B cell (primary cell): ENCODE measurements at places on chromosomes 2 and 18.

- H3K4me3 ChIP-seq, result no peak overlapping the region
- H3K36me3 ChIP-seq, result no peaks in the 10 kb centered on the region
Observed at GRCh38 chr2:174051741-174052583, 86.8 kb upstream of the SP3 start.

DNA sequence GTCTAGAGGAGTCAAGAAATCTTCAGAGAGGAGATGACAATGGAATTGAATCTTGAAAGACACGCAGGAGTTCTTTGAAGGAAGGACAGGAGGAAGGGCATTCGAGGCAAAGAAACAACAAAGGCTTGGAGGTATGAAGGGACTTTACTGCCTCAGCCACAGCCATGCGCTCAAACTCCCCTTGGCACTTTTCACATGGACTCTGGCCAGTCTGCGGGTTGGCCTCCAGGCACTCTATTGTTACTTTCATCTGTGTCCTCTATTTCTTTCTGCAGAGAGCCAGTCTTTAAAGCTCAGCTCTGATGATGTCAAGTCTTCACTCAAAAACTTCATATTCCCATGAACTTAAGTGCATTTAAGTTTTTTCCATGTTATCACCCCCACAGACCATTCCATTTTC is 95.4 kb downstream of the ZAP70 start:
- DNase-seq, result no peak
- H3K27me3 ChIP-seq, result no peaks in the 10 kb centered on the region
- no peak overlapping the region for H3K27ac ChIP-seq
- H3K4me1 ChIP-seq, result peaks cover 7% of the 10 kb centered on the region
- H3K4me3 ChIP-seq, result no peak overlapping the region
- H3K36me3 ChIP-seq, result peaks cover 75% of the 10 kb centered on the region

GRCh38 chr18:49591271-49591670 is 29.4 kb downstream of the LIPG start:
- H3K4me1 ChIP-seq, result no peaks in the 10 kb centered on the region
- no peak for DNase-seq
- peaks cover 6% of the 10 kb centered on the region for H3K27me3 ChIP-seq
- no peak overlapping the region for H3K27ac ChIP-seq
- H3K4me3 ChIP-seq, result no peak overlapping the region
- H3K36me3 ChIP-seq, result no peaks in the 10 kb centered on the region

- DNase-seq, result no peak
- H3K27ac ChIP-seq, result no peak overlapping the region
- peaks cover 34% of the 10 kb centered on the region for H3K4me1 ChIP-seq
- H3K4me3 ChIP-seq, result no peak overlapping the region
- no peaks in the 10 kb centered on the region for H3K27me3 ChIP-seq
- no peaks in the 10 kb centered on the region for H3K36me3 ChIP-seq
Observed at GRCh38 chr2:55029098-55029497, 21.2 kb downstream of the RTN4 start.

DNA sequence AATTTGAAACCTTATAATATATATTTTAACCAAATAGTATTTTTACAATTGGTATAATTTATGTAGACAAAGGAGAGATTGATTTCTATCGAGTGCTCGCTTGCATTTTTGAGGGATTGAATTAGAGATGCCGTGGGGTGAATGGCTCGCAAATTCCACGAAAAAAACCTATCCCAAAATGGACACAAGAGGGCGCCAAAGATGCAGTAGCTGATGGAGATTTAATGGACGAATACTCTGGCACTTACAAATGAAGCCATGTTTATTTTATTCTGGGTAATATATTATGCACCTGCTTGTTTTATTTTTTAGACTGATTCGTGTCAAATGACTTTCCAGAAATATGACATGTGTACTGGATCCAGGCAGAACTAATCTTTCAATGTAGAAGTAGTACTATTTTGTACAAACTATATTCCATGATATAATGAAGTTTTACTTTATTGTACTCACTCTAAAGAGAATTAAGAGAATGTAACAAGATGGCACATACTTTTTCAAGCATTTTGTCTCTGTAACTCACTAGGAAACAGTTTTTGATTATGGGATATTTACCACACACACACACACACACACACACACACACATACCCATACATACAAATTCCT is 505.4 kb downstream of the PLCL1 start:
- H3K27me3 ChIP-seq, result no peaks in the 10 kb centered on the region
- H3K4me1 ChIP-seq, result no peaks in the 10 kb centered on the region
- no peaks in the 10 kb centered on the region for H3K36me3 ChIP-seq
- no peak overlapping the region for H3K27ac ChIP-seq
- H3K4me3 ChIP-seq, result no peak overlapping the region

- no peaks in the 10 kb centered on the region for H3K36me3 ChIP-seq
- H3K27me3 ChIP-seq, result no peaks in the 10 kb centered on the region
- H3K4me1 ChIP-seq, result no peaks in the 10 kb centered on the region
- H3K27ac ChIP-seq, result no peak overlapping the region
- no peak overlapping the region for H3K4me3 ChIP-seq
- no peak for DNase-seq
Observed at GRCh38 chr18:12640881-12641200, 17.1 kb downstream of the SPIRE1 start.

DNA sequence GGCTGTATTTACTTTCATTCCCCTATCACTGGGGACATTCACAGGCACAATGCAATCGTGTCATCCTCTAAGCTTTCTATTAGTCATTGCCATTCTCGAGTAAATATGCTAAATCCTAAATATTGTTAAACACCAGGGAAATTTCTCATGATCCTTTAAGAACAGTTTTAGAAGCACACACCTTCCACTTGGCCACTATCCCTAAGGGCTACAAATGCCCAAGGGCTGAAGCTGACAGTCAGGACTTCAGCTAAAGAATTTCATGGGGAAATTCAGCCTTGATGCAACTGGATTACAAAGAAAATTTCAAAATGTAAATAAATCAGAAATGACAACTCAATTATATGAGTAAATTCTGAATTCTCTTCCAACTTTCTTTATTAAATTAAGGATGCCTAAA is 163.1 kb upstream of the PID1 start:
- H3K4me3 ChIP-seq, result no peak overlapping the region
- H3K27me3 ChIP-seq, result no peaks in the 10 kb centered on the region
- no peak overlapping the region for H3K27ac ChIP-seq
- no peaks in the 10 kb centered on the region for H3K36me3 ChIP-seq
- H3K4me1 ChIP-seq, result no peaks in the 10 kb centered on the region
- no peak for DNase-seq

DNA sequence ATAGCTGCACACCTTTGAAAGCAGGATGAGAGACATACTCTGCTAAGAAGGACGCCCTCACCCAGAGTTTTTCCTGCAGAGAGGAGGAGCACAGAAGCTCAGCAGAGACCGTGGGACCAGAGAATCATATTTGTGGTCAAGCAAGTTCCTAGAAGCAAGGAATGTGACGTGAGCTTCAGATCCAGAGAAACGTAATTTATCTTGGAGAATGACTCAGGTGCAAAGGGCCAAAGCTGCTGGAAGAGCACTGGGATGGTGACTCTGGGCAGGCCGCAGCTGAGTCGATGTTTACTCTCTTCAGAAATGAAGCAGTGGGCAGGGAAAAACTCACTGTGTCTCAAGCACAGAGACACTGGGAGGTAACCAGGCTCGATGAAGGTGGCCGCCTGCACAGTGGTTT is 50.1 kb upstream of the IGFBP2 start:
- no peaks in the 10 kb centered on the region for H3K27me3 ChIP-seq
- DNase-seq, result no peak
- no peak overlapping the region for H3K4me3 ChIP-seq
- no peak overlapping the region for H3K27ac ChIP-seq
- H3K4me1 ChIP-seq, result no peaks in the 10 kb centered on the region

GRCh38 chr2:241584436-241584835 is 25.9 kb downstream of the BOK start:
- no peak overlapping the region for H3K27ac ChIP-seq
- no peaks in the 10 kb centered on the region for H3K27me3 ChIP-seq
- H3K4me1 ChIP-seq, result no peaks in the 10 kb centered on the region

DNA sequence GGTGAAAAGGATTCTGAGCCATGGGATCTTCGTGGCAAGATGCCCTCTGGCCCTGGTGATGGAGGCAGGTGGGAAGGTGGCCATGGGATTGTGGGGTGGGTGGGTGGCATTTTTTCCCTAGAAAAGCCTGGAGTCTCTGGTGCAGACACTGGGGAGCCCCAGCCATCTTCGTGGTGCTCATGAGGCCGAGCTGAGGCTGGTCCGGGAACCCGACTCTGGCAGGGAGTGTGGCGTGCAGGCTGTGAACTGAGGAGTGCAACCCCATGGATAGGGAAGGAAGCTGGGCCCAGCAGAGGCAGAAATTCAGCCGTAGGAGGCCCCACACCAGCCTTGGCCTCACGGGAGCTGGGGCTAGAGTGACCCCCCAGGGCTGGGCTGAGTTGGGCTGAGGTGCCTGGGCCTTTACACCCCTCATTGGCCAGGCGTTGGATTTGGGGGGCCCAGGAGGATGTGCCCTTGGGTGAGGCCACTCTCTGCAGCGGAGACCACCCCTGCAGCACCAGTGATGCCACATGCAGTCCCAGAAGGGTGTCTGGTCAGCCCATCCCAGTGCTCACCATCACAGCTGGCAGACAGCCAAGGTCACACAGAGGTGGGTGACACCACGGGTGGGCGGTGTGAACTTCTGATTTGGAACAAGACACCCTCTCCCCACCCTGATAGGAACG is 115.6 kb upstream of the HDAC4 start:
- no peak overlapping the region for H3K27ac ChIP-seq
- no peaks in the 10 kb centered on the region for H3K36me3 ChIP-seq
- no peak overlapping the region for H3K4me3 ChIP-seq
- no peak for DNase-seq
- H3K4me1 ChIP-seq, result no peaks in the 10 kb centered on the region

GRCh38 chr18:11859282-11859830 is 8.1 kb downstream of the CHMP1B start:
- no peak for DNase-seq
- peaks cover 6% of the 10 kb centered on the region for H3K36me3 ChIP-seq
- no peak overlapping the region for H3K4me3 ChIP-seq
- H3K27me3 ChIP-seq, result no peaks in the 10 kb centered on the region
- H3K4me1 ChIP-seq, result no peaks in the 10 kb centered on the region

GRCh38 chr2:3079959-3080948 is 297.4 kb downstream of the EIPR1 start:
- H3K4me3 ChIP-seq, result no peak overlapping the region
- H3K36me3 ChIP-seq, result no peaks in the 10 kb centered on the region
- no peak overlapping the region for H3K27ac ChIP-seq

DNA sequence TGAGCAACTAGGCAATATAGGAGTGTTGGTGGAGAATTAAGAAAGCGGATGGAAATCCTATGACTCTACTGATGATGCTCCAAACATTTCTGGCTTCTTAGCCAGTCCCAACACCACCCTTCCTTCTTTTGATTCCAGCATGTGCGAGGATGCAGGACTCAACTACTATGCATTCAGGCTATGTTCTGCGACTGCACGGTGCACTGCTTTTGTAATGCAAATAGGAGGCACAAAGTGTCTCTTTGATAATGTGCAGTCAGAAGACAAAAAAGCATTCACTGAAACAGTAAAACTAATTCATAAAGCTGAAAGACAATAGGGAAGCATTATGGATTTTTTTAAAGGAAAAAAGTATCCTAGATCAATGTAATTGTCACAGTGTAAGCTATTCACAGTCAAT is 106.7 kb downstream of the MEIS1 start:
- H3K4me3 ChIP-seq, result no peak overlapping the region
- no peak overlapping the region for H3K27ac ChIP-seq
- H3K36me3 ChIP-seq, result no peaks in the 10 kb centered on the region
- DNase-seq, result no peak
- no peaks in the 10 kb centered on the region for H3K27me3 ChIP-seq
- no peaks in the 10 kb centered on the region for H3K4me1 ChIP-seq

- H3K27me3 ChIP-seq, result no peaks in the 10 kb centered on the region
- H3K36me3 ChIP-seq, result no peaks in the 10 kb centered on the region
- H3K4me1 ChIP-seq, result no peaks in the 10 kb centered on the region
- DNase-seq, result no peak
- no peak overlapping the region for H3K4me3 ChIP-seq
Observed at GRCh38 chr2:198710562-198710961, 747.2 kb downstream of the SATB2 start.

GRCh38 chr2:2455151-2455550 is 124.1 kb upstream of the MYT1L start:
- H3K27ac ChIP-seq, result no peak overlapping the region
- H3K36me3 ChIP-seq, result no peaks in the 10 kb centered on the region
- no peak overlapping the region for H3K4me3 ChIP-seq
- no peaks in the 10 kb centered on the region for H3K27me3 ChIP-seq

DNA sequence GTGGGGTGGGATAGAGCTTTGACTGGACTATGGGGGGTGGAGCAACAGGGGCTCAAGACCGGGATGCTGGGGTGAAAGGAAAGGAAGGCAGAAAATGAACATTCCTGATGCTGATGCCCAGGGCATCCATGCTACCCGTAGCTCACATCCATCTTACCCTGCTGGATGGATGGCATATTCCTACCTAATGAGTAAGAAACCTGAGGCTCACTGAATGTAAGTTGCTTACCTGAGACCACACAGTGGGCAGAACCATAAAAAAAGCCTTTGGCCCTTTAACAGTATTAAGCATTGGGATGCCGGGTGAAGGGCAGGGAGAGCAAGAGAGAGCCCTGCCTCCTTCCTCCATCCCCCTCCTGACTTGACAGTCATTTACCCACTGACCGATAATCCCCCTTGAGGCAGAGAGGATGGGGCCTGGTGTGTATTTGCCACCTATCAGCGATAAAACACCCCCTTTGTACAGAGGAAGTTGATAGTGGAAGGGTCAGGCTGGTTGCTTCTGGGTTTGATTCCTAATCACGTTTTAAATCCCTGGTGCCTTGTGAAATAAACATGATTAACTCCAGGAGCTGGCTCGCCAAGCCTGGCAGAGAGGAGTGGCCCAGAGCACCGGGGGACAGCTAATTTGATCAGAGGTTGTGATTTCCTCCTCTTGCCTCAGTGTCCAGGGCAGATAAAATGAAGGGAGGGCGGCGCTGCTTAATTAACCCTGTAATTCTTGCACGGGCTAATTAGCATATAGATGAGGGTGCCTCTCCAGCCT is 105.9 kb upstream of the HS6ST1 start:
- no peak for DNase-seq
- no peak overlapping the region for H3K4me3 ChIP-seq
- H3K27me3 ChIP-seq, result no peaks in the 10 kb centered on the region

DNA sequence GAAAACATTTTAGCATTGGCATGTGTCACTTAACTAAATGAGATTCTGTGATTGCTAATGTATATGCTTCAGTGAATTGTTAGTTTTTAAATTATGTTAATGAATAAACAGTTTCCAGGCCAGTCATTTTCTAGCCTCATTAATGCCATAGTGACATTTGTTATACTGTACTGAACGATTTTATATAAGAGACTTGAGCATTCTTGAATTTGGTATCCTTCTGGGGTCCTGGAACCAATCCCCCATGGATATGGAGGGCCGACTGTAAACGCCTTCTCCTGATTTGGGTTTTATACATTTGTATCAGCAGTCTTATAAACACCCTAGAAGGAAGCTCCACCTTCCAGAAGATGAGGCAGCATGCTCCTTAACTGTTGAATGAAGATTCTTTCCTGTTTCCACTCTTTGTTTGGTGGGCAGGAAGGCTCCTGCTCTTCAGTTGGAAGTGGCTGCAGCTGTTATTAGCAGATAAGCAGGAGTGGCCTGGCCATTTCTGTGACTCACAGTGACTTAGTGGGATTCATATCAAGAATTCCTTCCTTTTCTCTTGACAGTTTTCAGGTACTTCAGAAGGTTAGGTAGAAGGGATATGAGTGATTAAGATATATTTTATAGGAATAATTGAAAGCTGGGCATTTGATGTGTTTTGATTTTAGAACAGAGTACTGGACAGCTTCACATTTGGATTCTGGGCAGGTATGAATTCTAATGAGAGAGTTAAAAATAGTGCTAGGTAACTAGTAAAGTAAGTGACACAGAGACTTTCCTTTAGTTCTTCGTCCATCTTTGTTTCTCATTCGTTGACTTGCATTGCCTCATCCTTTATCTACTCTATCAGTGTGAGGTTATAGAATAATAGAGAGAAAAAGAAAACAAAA is 124.9 kb downstream of the PLCL1 start:
- no peak for DNase-seq
- H3K4me1 ChIP-seq, result no peaks in the 10 kb centered on the region
- H3K4me3 ChIP-seq, result no peak overlapping the region
- no peaks in the 10 kb centered on the region for H3K36me3 ChIP-seq
- H3K27me3 ChIP-seq, result no peaks in the 10 kb centered on the region
